Gastrocnemius medialis (tissue), 4 donors: ENCODE measurements at places on chromosomes 7 and 10.
A peak's percentile ranks its signal among the peaks of the same experiment; 100 is the strongest.

- no peak for DNase-seq
These were observed 46.3 kb upstream of the CTBP2 start for GRCh38 chr10:125206623-125207022.

- no peak for DNase-seq
These were observed 87.4 kb upstream of the RET start for GRCh38 chr10:42989481-42989921.

DNA sequence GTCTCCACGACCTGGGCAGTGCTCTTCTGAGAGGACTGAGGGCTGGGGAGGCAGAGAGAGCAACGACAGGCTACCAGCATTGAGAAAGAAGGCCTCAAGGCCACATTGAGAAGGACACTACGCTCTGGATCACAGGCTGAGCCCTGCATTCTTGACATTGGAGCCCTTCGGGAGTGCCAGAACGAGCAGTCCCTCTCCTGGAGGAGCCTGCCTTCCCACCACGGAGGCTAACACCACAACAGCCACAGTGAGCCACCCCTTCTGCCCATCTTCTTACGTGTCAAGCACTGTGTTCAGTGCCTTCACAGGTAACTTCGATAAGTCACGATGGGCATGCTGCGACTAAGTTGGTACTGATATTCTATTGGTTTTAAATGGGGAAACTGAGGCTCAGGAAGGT, 267.8 kb downstream of the RPS24 start:
- peak; percentile 63 for DNase-seq

GRCh38 chr7:149126662-149127266, 640 bp upstream of the ZNF425 start:
- DNase-seq, result peak; percentile 28

DNA sequence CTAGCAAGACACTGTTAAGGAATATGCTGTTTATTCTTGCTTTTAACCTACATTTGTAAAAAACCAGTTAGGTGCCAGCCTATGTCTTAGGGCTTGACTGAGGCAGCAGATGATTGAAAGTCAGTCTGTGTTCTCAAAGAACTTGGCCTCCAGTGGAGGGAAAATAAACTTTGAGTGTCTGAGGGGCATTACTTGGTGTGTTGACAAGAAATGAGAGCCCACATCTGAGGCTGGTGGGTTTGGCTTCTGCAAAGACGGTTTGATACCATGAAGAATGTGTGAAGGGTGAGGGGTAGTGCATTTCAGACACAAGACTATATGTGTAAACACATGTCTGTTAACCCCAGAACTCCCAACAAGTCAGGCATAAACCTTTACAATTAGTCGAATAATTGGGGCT, 28.5 kb downstream of the CCSER2 start:
- no peak for DNase-seq

DNA sequence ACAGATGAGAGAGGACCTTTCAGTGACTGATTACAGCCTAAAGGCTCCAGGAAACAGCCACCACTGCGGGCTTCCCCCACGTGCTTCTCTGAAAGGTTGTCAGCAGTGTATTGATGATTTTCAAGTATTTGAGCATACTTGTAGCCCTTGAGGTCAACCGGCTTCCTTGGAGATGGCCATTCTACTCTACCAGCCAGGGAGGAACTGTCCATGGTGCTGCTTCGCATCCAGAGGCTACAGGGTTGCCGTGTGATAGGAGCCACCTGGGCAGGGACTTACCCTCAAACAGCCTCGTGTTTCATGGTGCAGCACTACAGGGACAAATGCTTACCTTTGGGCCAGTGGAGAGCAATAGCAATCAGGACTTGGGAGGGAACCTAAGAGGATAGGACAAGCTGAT, 179.5 kb downstream of the DPP6 start:
- no peak for DNase-seq

- DNase-seq, result no peak
These were observed at the start of gene PLXNA4 for GRCh38 chr7:132575982-132576720. Gene PLXNA4, minus strand, starts transcription at chr7:132576470. Its CDS starts 67,777 bp downstream, at chr7:132508693.

DNA sequence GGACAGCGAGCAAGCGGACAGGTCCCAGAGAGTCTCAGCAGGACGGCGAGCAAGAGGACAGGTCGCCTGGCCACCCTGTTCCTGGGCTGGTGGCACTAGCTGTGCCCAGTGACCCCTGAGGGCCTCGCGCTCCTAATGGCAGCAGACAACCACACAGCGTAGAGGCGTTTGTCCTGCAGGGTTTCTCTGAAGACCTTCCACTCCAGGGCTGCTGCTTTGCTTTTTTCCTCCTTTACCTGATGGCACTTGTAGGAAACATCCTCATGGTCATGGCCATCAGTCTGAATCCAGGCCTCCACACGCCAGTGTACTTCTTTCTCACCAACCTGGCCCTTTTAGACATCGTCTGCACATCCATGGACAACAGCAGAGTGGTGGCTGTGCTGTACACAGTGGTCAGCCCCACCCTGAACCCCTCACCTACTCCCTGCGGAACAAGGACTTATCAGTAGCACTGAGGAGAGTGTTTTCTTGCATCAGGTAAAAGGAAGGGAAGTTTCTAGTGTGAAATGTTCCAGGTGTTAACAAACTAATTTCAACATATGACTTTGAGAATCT, 27.4 kb downstream of the SCART1 start:
- no peak for DNase-seq

GRCh38 chr7:142301923-142302550, 44.2 kb upstream of the PRSS58 start:
- no peak for DNase-seq

- no peak for DNase-seq
These were observed 41.7 kb downstream of the OGDH start for GRCh38 chr7:44647981-44648714.

DNA sequence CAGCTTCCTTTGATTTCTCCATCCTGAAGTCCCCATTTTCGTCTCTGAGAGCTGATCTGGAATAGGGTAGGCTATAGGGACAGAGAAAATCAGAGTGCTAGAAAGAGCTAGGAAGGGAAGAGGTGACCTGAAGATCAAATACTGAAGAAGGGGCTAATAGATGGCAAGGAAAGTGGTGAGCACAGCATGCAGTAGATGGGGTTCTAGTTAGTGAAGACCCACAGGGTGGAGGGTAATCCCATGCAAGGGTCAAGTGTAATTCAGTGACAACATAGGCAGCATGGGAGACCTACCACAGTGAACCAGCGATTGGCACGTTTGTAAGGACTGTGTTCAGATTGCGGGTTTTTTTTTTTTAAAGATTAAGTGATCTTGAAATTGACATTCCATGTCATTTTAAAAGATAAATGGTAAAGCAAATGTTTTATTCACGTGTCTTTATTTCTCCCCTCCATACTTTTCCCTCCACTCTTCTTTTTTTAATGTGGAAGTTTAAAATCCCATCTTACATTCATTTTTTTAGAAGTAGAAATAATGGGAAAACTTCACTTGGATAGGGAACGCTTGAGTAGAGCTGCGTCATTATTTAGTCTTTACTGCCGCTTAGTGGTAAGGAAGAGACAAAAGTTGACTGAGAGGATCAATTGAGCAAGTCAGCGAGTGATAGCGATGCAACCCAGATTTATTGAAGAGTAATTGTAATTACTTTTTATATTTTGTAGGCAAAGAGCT, 21.0 kb upstream of the ABI1 start:
- no peak for DNase-seq

GRCh38 chr10:71604324-71605018, 115.1 kb downstream of the C10orf105 start:
- DNase-seq, result no peak

DNA sequence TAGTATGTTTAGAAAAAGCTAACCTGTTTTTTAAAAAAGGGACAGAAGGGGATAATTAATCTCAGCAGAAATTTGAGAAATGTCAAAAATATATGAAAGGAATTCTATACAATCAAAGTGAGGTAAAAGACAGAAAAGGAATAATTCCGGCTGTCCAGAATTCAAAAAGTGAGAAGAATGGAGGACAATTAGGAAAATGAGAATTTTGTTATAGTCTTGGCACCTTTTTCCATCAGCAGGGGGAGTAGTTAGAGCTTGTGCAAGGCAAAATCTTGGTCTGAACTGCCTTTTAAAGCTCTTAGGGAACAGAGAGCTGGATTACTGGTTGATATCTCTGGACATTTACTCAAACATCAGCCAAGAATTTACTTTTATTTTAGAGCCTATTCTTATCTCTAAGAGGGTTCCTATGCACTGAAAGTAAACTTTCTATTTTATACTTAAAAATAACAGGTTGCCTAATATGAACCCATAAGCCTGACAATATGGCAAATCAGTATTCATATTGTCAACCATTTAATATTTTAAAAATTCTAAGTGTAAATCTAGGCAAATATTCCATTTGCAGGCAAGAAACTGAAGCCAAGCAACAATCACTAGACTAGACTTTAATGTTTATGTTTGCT, 185.6 kb downstream of the ANK3 start:
- no peak for DNase-seq

DNA sequence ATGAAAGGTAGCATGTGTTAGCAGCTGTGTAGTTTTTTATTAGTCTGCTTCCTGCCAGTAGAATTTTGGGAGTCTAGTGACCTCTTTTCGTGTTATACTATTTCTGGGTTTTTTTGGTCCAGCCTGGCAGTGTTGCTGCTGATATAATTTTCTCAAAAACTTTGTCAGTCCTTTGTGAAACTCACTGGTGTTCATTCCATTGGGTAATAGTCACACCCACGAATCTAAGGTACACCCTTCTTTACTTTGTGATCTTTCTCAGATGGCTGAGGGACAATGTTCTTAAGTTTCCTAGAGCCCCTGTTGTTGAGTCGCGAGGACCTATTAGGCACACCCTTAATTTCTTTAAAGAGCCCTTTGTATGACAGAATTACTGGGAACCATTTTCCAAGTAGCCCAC, 52.3 kb downstream of the TPST1 start:
- no peak for DNase-seq

- no peak for DNase-seq
These were observed 112.2 kb upstream of the RAB18 start for GRCh38 chr10:27391916-27392315.

DNA sequence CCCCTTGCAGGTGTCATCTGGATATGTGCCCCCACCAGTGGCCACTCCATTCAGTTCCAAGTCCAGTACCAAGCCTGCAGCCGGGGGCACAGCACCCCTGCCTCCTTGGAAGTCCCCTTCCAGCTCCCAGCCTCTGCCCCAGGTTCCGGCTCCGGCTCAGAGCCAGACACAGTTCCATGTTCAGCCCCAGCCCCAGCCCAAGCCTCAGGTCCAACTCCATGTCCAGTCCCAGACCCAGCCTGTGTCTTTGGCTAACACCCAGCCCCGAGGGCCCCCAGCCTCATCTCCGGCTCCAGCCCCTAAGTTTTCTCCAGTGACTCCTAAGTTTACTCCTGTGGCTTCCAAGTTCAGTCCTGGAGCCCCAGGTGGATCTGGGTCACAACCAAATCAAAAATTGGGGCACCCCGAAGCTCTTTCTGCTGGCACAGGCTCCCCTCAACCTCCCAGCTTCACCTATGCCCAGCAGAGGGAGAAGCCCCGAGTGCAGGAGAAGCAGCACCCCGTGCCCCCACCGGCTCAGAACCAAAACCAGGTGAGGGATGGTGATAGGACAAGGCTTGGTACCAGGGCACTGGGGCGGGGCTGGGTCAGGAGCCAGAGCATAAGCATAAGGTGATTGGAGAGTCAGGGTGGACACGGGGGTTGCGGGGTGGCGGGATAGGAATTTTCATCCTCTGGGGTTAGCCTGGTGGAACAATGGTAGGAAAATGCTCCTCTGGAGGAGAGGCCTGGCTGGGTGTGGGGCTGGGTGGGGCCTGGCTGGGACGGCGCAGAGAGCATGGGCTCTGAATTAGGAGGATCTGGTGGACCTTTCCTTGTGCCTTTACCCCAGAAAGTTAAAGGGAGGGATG, 1.9 kb downstream of the ZYX start:
- DNase-seq, result no peak

DNA sequence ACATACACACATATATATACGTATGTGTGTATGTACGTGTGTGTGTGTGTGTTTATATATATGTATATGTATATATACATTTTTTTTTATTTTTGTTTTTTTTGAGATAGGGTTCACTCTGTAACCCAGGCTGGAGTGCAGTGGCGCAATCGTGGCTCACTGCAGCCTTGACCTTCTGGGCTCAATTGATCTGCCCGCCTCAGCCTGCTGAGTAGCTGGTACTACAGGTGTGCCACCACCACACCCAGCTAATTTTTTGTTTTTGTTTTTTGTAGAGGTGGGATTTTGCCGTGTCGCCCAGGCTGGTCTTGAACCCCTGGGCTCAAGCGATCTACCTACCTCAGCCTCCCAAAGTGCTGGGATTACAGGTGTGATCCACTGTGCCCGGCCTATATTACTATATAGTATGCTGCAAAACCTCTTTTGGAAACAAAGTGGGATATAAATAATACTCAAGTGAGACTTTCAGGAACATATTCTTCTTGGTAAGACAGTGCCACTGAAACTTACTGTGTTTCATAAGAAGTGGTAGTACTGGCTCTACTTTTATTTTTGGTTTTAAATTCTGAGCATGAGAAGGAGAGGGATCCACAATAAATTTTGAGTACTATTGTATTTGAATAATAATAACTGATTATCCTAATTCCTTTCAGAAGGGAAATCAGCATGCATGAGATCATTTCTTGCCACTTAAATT, 51.0 kb downstream of the MLLT10 start:
- DNase-seq, result no peak

DNA sequence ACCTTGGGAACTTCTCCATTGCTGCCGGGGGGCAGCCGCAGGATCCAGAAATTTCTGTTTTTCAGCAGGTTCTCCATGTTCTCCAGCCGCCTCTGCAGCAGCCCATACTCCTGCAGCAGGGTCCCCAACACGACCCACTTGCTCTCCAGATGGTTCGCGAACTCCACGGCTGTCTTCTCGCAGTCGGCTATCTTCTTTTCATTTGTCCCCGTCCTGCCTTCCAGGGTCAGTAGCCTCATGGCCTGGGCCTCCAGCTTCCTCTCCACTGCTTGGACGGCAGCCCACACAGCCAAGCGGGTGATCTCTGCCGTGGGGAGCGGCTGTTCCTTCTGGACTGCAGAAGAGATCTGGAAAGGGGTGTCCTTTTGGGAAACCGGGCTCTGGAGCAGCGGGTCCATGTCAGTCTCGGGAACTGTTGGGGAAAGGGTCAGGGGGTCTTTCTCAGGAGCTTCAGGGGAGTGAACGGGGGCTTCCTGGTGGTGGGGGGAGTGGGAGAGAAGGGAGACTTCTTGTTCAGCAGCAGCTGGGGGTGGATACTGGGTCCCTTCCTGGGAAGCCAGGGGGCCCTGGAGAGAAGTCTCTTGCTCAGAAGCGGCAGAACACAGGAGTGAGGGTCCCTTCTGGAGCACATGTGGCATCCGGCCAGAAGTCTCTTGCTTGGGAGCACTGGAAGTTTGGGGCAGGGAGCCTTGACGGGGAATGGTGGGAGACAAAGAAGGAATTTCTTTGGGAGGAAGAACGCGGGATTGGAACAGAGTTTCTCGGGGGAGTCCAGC, 5.5 kb downstream of the ZNF777 start:
- DNase-seq, result no peak
